ENCODE measurements at places on chromosomes 3 and 15.

- H3K4me3 ChIP-seq = no peak overlapping the region
- no peaks in the 10 kb centered on the region for H3K4me1 ChIP-seq
- H3K36me3 ChIP-seq = no peaks in the 10 kb centered on the region
- no peaks in the 10 kb centered on the region for H3K27me3 ChIP-seq
Measured at GRCh38 chr3:144053121-144053520, 81.5 kb downstream of the DIPK2A start.

GRCh38 chr3:173397161-173398110 is at the start of gene NLGN1:
NLGN1 (plus strand) TSS chr3:173397744.
- H3K4me1 ChIP-seq = peaks cover 5% of the 10 kb centered on the region
- H3K27me3 ChIP-seq = no peaks in the 10 kb centered on the region
- peak within 1 kb of the TSS; percentile 73 for H3K4me3 ChIP-seq
- no peak for DNase-seq
- H3K27ac ChIP-seq = peak within 1 kb of the TSS; percentile 87

DNA sequence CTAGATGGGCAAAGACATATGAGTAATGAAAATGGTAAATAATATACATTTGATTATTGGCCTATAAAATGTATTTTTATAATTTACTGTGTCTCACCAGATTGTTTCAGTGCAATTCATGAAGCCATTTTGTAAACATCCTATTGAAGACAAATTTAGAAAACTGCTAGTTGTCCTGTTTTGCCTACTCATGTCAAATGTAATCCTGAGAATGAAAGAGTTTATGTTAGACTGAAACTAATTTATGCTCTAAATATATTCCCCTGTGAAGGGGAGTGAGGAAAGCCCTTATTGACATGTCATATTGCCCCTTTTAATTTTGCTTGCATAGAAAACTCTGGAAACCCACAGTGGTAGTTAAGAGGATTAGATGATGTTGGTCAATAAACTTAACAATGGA is 610.0 kb downstream of the NAALADL2 start:
- no peaks in the 10 kb centered on the region for H3K27me3 ChIP-seq
- no peaks in the 10 kb centered on the region for H3K36me3 ChIP-seq
- H3K27ac ChIP-seq = no peak overlapping the region
- DNase-seq = no peak
- no peak overlapping the region for H3K4me3 ChIP-seq

GRCh38 chr3:13705051-13705450 is 156.1 kb downstream of the FBLN2 start:
- no peaks in the 10 kb centered on the region for H3K36me3 ChIP-seq
- DNase-seq = peak; percentile 72
- no peak overlapping the region for H3K4me3 ChIP-seq
- no peaks in the 10 kb centered on the region for H3K27me3 ChIP-seq
- H3K4me1 ChIP-seq = no peaks in the 10 kb centered on the region

DNA sequence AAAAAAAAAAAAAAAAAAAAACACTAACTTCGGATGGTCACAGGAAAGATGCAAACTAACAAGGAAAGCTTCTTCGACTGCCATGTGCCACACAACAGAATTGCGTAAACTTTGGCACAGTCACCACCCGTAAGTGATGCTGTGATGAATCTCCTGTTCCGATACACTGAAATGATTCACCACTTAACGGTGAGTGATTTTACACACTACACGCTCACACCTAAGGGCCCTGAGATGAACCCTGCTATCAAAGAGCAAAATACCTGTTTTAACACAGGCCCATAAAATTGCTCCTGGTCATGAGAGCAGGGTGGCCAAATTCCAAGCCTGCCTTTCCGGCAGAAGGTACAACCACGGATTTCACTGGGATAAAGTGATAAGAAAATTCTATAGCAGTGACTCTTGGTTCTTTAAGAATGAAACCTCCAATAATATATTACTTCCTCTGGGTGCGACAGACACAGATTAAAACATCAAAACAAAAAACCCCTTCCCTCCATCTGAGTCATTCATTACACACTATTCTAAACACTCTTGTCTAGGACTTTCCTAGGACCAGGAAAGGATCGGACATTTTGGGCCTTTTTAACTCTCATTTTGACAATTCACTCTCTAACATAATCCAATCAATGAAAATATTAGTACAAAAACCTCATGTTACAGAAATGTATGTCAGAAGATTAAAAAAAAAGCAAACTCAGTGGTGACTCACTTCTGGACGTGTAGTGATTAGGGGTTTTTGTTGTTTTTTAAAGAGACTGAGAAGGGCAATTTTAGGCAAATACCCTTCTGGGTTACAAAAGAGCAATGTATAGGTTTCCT is 28.3 kb downstream of the LRIG1 start:
- no peak for DNase-seq

GRCh38 chr3:139957844-139958243 is 22.9 kb downstream of the CLSTN2 start:
- H3K27ac ChIP-seq = no peak overlapping the region
- H3K4me1 ChIP-seq = no peaks in the 10 kb centered on the region
- H3K4me3 ChIP-seq = no peak overlapping the region
- DNase-seq = no peak
- no peaks in the 10 kb centered on the region for H3K27me3 ChIP-seq
- no peaks in the 10 kb centered on the region for H3K36me3 ChIP-seq

DNA sequence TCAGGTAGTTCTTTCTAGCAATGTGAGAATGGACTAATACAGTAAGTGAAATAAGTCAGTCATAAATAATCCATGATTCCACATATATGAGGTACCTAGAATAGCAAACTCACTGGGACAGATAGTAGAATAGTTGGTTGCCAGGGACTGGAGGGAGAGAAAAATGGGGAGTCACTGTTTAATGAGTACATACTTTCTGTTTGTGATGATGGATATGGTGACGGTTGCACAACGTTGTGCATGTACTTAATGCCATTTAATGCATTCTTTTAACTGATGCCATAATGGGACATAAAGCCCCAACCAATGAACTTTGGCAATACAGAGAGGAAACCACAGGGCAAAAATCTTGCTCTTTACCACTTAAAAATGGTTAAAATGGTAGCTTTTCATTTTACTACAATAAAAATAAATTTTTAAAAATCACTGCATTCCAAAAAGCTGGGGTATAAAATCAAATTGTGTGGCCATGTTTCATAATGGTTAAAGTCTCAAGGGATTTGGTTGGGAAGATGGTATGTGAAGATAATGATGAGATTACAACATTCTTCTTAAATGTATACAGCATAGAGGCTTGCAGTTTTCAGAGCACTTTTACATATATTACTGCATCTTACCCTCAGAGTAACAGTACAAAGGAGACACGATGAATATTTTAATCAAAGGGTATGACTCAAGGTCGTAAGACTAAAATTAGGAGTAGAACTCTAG is 45.2 kb downstream of the ADAM10 start:
- H3K27me3 ChIP-seq = no peaks in the 10 kb centered on the region
- H3K4me1 ChIP-seq = no peaks in the 10 kb centered on the region
- no peak overlapping the region for H3K4me3 ChIP-seq
- DNase-seq = no peak
- no peak overlapping the region for H3K27ac ChIP-seq

- H3K27me3 ChIP-seq = no peaks in the 10 kb centered on the region
- H3K4me1 ChIP-seq = no peaks in the 10 kb centered on the region
- H3K4me3 ChIP-seq = no peak overlapping the region
Measured at GRCh38 chr3:170494766-170495165, 76.1 kb downstream of the CLDN11 start.

DNA sequence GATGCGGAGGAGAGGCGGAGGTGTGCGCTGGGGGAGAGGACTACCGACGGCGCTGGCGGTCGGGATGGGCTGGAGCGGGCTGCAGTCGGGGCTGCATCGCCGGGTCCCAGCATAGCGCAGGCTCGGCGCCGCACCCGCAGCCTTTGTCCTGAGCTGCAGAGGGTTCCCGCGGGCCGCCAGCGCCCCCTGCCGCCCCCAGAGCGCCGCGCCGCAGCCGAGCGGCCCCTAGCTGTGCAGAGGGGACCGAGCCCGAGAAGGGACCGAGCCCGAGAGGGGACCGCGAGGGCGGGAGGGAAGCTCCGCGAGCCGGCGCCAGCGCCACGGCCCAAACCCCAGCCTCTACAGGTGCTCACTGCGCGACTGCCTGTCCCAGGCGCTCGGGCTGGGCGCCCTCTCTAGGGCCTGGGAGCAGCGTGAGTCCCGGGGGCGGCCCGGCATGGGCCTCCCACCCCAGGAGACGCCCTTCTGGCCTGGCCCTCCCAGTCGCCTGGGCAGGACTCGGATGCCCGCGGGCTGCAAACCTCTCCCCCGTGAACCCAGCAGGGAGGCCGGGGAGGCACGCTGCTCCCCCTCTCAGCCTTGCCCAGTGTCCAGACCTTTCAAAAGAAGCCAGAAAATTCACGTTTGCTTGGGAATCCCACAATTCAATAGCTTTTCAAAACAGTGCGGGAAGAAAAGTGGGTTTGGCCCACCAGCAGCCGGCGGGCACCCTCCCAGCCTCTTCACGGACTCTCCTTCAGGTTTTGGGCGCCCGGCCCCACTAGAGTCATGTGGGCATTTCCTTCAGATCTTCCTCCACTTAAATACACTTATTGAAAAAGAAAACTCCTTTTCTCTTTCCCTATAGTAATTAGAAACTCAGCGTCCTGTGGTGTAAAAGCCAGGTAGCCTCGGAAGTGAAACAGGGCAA is 134.7 kb downstream of the TPRA1 start:
- no peak for DNase-seq
- peaks cover 11% of the 10 kb centered on the region for H3K27me3 ChIP-seq
- H3K27ac ChIP-seq = no peak overlapping the region
- peak overlapping the region; percentile 16 for H3K4me3 ChIP-seq
- H3K36me3 ChIP-seq = no peaks in the 10 kb centered on the region

- H3K36me3 ChIP-seq = no peaks in the 10 kb centered on the region
- H3K4me1 ChIP-seq = no peaks in the 10 kb centered on the region
- DNase-seq = no peak
- H3K27me3 ChIP-seq = no peaks in the 10 kb centered on the region
- no peak overlapping the region for H3K27ac ChIP-seq
Measured at GRCh38 chr3:191236646-191237045, 37.6 kb downstream of the OSTN start.

DNA sequence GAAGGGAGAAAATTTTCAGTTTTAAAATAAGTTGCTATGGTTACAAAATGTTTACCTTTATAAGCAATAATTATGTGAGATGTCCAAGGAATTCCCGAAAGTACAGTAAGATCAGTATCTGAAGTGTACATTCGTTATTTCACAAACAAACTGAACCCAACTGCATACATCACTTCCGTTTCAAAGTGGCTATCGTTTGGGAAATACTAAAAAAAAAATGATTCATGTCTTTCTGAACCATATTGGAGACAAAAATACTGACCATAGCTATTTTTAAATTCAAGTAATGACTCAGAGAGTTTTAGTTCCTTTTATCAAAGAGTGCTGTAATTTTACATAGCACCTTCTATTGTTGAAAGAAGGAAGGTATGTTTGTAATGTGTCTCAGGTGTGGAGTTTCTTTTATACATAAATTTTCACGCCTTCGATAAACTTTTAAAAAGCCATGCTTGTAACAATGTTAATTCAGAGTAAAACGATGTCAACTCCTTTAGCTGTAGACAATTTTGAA is 8.0 kb upstream of the ANKRD28 start:
- peaks cover 8% of the 10 kb centered on the region for H3K4me1 ChIP-seq
- no peak for DNase-seq
- H3K27ac ChIP-seq = no peak overlapping the region
- no peak overlapping the region for H3K4me3 ChIP-seq
- no peaks in the 10 kb centered on the region for H3K27me3 ChIP-seq
- H3K36me3 ChIP-seq = no peaks in the 10 kb centered on the region

- no peaks in the 10 kb centered on the region for H3K36me3 ChIP-seq
- H3K27ac ChIP-seq = no peak overlapping the region
- no peaks in the 10 kb centered on the region for H3K27me3 ChIP-seq
- H3K4me1 ChIP-seq = no peaks in the 10 kb centered on the region
Measured at GRCh38 chr3:135499426-135499825, 466.1 kb upstream of the PPP2R3A start.

GRCh38 chr15:40463886-40464545 is 6.8 kb upstream of the CHST14 start:
- no peak overlapping the region for H3K4me3 ChIP-seq
- no peaks in the 10 kb centered on the region for H3K36me3 ChIP-seq
- H3K27me3 ChIP-seq = no peaks in the 10 kb centered on the region
- H3K27ac ChIP-seq = no peak overlapping the region

DNA sequence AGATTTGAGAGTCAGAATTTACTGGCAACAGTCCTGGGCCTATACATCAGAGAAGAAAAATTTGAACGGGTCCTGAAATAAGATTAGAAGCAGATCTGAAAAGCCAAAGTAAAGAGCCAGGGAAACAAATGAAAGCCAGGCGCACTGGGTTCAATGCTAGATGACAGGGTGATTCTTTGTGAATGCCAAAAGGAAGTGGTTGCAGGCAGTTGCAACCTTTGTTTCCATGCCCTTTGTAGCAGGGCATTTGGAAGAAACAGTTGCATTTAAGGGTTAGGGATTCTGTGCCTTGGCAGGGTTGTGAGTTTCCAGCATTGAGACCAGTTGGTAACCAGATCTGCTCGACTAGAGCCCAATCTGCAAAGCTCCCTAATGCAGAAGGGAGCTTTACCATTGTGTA is 36.4 kb upstream of the MTHFS start:
- no peaks in the 10 kb centered on the region for H3K36me3 ChIP-seq
- H3K4me1 ChIP-seq = no peaks in the 10 kb centered on the region

DNA sequence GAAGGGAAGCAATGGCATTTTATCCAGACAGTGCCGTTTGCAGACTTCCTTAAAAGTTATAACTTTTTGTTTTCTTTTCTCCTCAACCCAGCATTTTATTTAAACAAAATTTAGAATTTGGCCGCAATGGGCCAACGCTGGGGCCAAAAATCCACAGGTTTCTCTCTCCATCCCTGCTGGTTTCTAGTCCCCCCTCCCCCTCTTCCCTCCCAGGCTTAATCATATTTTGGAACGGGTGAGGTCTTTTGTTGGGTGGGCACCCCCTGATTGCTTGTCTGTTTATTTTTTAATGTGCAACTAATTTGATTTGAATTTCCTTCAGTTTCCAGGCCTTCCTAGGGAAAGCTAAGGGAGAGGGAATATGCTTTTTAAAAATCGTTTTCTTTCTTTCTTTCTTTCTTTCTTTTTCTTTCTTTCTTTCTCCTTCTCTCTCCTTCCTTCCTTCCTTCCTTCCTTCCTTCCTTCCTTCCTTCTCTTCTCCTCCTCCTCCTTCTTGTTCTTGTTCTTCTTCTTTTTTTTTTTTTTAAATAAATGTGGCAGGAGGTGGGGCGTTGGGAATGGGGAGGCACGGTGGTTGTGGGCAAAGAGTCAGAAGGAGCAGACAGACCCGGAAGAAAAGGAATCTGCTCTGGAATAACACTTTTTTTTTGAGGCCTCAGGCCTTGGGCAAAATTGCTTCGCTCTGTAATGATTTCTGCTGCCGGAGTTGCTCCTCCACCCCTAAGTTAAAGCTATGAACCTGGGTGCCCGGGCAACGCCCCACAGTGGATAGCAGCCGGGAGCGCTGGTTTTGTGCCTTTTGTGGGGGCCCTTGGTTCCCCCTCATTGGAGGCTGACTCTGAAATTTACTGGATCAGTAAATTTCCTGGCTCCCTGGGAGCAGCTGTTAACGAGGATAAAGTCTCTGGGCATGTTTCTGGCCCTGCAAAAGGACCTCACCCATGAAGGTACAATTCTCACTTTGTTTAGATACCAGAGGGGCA is 1.9 kb downstream of the FNDC3B start:
- peak overlapping the region; percentile 98 for H3K4me3 ChIP-seq
- peak overlapping the region; percentile 98 for H3K27ac ChIP-seq
- H3K36me3 ChIP-seq = no peaks in the 10 kb centered on the region
- DNase-seq = no peak
- no peaks in the 10 kb centered on the region for H3K27me3 ChIP-seq
- peaks cover 44% of the 10 kb centered on the region for H3K4me1 ChIP-seq

GRCh38 chr15:91311986-91312385 is 211.9 kb downstream of the SV2B start:
- DNase-seq = no peak
- no peak overlapping the region for H3K4me3 ChIP-seq
- H3K27me3 ChIP-seq = no peaks in the 10 kb centered on the region
- H3K36me3 ChIP-seq = no peaks in the 10 kb centered on the region
- H3K4me1 ChIP-seq = no peaks in the 10 kb centered on the region

All from vagina (tissue), 2 donors.